ENCODE measurements at places on chromosomes 12 and 14.

DNA sequence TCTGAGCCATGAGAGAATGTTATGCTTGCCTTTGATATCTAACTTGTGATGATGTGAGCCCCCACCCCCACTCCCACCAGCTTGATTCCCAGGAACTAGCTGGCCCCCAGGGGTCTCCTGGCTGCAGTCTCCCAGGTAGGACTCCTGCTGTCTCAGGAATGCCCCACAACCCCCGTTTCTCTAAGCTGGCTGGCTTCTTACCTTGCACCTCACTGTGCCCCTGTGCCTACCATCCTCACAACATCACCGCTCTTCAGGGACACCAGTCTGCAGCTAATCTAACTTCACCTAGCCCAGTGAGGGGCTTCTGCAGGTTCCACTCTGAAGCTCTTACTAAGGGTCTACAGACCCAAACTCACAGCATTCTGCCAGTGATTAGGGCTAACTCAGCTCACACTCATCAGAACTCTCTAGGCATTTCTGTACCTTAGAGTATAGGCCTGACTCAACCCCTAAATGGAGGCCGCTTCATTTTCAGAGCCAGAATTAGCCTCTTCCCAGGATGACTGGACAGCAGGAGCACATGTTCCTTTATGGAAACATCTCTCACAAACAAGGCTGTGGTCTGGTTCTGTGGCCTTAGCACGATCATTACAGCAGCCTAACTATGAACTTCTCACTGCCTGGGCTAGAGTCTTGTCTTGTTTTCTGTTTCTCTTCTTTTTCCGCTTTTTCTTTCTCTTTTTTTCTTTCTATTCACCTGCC lies 72.8 kb upstream of the IFNG-AS1 start:
- DNase-seq: no peak

DNA sequence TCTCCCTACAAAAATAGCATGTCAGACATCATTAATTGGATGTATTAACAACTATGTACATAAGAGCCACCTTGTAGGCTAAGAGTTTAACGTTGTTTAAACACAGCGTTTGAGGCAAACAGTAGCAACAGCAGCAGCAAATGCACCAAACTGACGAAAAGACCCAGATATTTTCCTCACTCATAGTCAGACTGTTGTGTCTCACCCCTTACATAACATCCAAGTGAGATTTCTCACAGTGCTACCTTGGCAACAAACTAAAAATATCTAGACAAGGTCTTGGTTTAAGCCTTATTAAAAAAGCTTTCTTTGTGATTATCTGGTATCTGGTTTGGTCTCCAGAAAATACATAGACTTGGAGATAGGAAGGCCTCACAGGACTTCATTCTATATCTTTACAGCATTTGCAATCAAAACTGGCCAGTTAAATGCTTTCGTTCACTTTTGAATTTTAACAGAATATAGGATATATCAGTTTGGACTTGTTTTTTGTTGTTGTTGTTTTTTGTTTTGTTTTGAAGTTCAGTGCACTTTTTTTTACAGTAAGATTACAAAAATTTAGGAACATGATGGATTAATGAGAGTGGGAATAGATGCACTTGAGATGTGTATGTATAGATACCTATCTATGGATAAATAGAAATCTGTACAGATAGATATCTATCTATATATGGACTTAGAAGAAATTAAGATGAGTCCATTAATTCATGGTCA lies 4.1 kb downstream of the BHLHE41 start:
- DNase-seq: no peak

- no peak for DNase-seq
Measured at GRCh38 chr12:12586879-12587675, 24.4 kb upstream of the DUSP16 start.

DNA sequence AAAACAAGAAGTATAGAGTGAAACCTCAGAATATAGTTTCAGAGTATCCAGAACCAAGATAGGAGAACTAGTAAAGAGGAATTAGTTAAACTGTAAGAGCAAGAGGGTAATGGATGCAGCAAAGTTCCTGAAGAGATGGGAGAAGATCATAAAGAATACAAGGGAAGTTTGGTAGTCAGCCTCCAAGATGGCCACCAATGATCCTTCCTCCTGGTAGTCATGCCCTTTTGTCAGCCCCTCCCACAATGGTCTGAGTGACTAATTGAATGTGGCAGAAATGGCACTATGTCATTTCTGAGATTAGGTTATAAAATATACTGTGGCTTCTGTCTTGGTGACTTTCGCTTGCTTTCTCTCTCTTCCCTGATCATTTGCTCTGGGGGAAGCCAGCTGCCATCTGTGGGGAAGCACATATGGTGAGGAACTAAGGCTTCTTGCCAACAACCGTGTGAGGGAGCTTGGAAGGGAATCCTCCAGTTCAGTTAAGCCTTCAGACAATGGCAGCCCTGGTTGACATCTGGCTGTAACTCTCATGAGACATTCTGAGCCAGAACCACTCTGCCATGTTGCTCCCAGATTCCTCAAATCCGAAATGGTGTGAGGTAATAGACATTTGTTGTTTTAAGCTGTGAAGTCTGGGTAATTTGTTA lies 55.3 kb upstream of the AMN1 start:
- DNase-seq: no peak

GRCh38 chr12:78210506-78210860 lies 379.8 kb downstream of the NAV3 start:
- no peak for DNase-seq

Data from CD4-positive, alpha-beta T cell treated with Interleukin-12 subunit alpha and Interleukin-12 subunit beta, for 1 hour (primary cell).